ENCODE measurements at places on chromosomes 1 and 21. TPM values are rescaled to one million over a fixed set of nuclear protein-coding genes. Genes with fewer than 3 reads are reported as not detected.

The C8A gene
- total RNA-seq: not detected

The CRB1 gene
- not detected for total RNA-seq

The COL6A2 gene
- 378 TPM for total RNA-seq

The RGSL1 gene
- total RNA-seq: not detected

- DNase-seq: peak; percentile 84
Observed at GRCh38 chr1:10941891-10942541, 70.4 kb upstream of the TARDBP start.

GRCh38 chr1:79587229-79587628 is 580.7 kb upstream of the ADGRL4 start:
- no peak for DNase-seq

DNA sequence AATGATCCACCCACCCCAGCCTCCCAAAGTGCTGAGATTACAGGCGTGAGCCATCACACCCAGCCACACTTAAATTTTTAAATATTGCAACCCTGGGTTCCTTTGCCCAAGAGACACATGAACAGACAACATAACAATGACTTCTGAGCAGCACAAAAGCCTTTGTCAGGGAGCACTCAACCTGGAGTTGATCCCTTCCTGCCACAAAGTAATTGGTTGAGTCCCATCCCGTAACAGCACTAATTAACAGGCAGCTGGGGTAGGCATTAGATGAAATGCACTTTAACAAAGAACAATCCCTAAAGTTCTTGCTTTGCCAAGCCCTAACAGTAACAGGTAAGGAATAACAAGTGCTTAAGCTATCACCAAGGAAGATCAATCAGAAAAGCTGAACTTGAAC is 5.9 kb upstream of the BCAR3 start:
- DNase-seq: no peak

GRCh38 chr1:25906644-25907300 is 553 bp upstream of the STMN1 start:
- no peak for DNase-seq

DNA sequence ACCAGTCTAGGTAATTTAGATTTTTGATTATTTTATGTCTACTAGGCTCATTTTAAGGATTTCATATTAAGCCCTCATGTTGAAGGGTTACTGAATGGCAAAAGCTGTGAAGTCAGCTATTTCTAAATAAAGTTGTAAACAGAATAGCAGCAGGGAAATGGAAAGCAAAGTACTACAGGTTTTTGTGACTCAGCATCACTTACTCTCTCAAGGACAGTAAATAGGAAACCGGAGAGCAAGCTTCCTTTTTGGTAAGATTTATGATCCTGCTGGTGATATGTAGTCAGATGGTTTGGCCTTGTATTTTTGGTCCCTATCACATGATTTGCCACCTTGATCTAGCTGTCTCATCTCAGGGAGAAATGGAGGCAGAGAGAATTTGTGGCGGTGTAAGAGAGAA is 226.0 kb downstream of the RPS6KC1 start:
- DNase-seq: no peak

DNA sequence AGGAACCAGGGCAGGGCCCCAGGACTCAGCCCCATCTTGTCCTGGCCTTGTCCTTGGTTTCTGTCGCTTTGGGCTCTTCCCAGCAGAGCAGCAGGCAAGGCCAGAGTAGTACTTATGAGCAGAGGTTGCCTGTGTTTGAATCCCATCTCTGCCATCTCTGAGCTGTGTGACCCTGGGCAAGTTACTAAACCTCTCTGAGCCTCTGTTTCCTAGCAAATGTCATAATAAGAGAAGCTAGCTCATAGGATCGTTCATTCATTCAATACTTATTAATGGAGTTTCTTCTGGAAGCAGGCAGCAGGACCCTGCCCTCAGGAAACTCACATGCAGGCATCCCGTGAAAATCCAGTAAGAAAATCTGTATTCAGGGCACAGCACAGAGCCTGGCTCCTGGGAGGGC is 84.3 kb downstream of the FBXO2 start:
- DNase-seq: no peak

GRCh38 chr1:66751160-66751559 is 1.1 kb upstream of the DYNLT5 start:
- no peak for DNase-seq

GRCh38 chr1:167669209-167670124 is 39.4 kb downstream of the RCSD1 start:
- no peak for DNase-seq

- DNase-seq: no peak
Observed at GRCh38 chr1:94255476-94255875, 18.1 kb upstream of the ARHGAP29 start.

- DNase-seq: no peak
Observed at GRCh38 chr1:205258719-205259118, 31.0 kb downstream of the TMCC2 start.

GRCh38 chr1:91783423-91784170 is 102.4 kb downstream of the TGFBR3 start:
- DNase-seq: no peak
